ENCODE measurements at places on chromosomes 3 and 15. TPM values are rescaled to one million over a fixed set of nuclear protein-coding genes. Genes with fewer than 3 reads are reported as not detected.

LRCH3 gene
- polyA plus RNA-seq, result 43.4 TPM

ZSCAN2 gene
- 18.6 TPM for polyA plus RNA-seq

CCR1 gene
- polyA plus RNA-seq, result 4.9 TPM

DNAH12 gene
- polyA plus RNA-seq, result 15.7 TPM

HIGD2B gene
- 10.2 TPM for polyA plus RNA-seq

PAQR5 gene
- polyA plus RNA-seq, result 4.5 TPM

UQCC5 gene
- 37.0 TPM for polyA plus RNA-seq

KPNA1 gene
- polyA plus RNA-seq, result 88.2 TPM

SLC22A14 gene
- polyA plus RNA-seq, result 11.9 TPM

GOLGA6L9 gene
- 10.1 TPM for polyA plus RNA-seq

WDR93 gene
- polyA plus RNA-seq, result 31.9 TPM

CPLX3 gene
- polyA plus RNA-seq, result 3.6 TPM

ZNF35 gene
- polyA plus RNA-seq, result 20.3 TPM

ROBO1 gene
- 42.6 TPM for polyA plus RNA-seq

LIPC gene
- 0.37 TPM for polyA plus RNA-seq

MKRN2 gene
- polyA plus RNA-seq, result 117 TPM

GADL1 gene
- polyA plus RNA-seq, result 0.30 TPM

GPR27 gene
- 11.3 TPM for polyA plus RNA-seq

ARGFX gene
- polyA plus RNA-seq, result not detected

SV2B gene
- polyA plus RNA-seq, result 1.7 TPM

ZNF860 gene
- 1.5 TPM for polyA plus RNA-seq

ADAMTS9 gene
- polyA plus RNA-seq, result 5.9 TPM

GNB5 gene
- polyA plus RNA-seq, result 37.1 TPM

BLM gene
- polyA plus RNA-seq, result 5.8 TPM

TLR9 gene
- 0.20 TPM for polyA plus RNA-seq

THRB gene
- polyA plus RNA-seq, result 2.0 TPM

MGA gene
- 20.3 TPM for polyA plus RNA-seq

TRA2B gene
- 136 TPM for polyA plus RNA-seq

FEZF2 gene
- polyA plus RNA-seq, result not detected

ISLR gene
- polyA plus RNA-seq, result 73.7 TPM

COL8A1 gene
- polyA plus RNA-seq, result 11.5 TPM

GOLGA8H gene
- 8.6 TPM for polyA plus RNA-seq

PLSCR5 gene
- polyA plus RNA-seq, result not detected

GCSAM gene
- polyA plus RNA-seq, result 0.42 TPM

ALDH1A3 gene
- polyA plus RNA-seq, result 29.5 TPM

CP gene
- polyA plus RNA-seq, result 6.1 TPM

CCDC12 gene
- 43.3 TPM for polyA plus RNA-seq

PLA2G4D gene
- 0.11 TPM for polyA plus RNA-seq

AGBL1 gene
- 0.70 TPM for polyA plus RNA-seq

HGD gene
- 1.6 TPM for polyA plus RNA-seq

TM4SF4 gene
- 1.4 TPM for polyA plus RNA-seq

All from testis (tissue), 5 donors.